ENCODE measurements at places on chromosomes 3 and 15.

DNA sequence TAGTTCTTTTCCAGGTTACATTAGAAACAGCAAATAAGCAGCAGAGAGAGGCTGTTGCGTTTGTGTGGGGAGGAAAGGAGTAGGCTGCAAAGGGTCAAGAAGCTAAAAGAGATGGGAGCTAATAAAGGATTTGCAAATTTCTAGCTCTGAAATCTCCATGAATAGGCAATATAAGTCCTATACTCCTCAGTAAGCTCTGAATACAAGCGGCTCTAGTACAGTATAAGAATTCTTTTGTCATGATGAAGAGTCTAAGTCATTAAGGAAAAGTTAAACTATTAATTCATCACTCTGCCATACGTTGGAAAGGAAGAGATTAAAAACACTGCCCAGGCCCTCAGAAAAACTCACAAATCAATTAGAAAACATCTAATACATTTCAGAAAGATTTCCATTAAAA is 59.3 kb downstream of the CEP152 start:
- DNase-seq, result no peak

GRCh38 chr15:63126726-63127125 is 5.1 kb downstream of the LACTB start:
- DNase-seq, result no peak

GRCh38 chr3:8191406-8191805 is 310.2 kb upstream of the LMCD1 start:
- DNase-seq, result no peak

DNA sequence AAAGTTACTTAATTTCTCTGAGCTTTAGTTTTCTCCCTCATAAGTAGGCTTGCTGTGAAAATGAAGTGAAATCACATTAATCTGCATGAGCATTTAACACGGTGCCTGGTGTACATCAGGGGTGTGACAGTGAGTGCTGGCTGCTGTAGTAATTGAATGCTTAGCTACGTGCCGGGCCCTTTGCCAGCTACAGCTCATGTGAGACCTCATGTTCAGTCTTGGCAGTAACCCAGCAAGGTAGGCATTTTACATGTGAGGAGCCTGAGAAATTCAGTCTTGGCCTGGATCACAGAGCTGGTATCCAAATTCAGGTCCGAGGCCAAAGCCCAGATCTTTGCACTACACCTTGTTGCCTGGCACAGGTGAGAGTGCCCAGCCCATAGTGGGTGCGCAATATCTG is 9.1 kb downstream of the GHRL start:
- DNase-seq, result no peak

- no peak for DNase-seq
Measured at GRCh38 chr15:33311312-33311971, 675 bp downstream of the RYR3 start.
